ENCODE measurements at places on chromosomes 16 and 17.

DNA sequence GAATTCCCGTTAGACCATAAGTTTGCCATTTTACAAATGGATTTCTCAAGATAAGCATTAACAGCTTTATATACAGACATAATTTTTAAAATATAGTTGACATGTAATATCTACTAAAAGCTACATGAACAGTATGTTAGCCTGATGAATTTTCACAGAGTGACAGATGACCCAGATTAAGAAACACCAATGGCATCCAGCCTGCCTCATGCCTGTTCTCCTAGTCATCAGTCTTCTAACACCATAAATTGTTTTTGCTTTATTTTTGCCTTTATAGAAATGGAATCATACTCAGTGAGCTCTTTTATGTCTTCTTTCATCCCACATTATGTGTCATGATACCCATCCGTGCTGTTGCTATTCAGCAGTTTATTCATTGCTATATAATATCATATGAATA lies 80.0 kb downstream of the ATF7IP2 start:
- DNase-seq, result no peak

DNA sequence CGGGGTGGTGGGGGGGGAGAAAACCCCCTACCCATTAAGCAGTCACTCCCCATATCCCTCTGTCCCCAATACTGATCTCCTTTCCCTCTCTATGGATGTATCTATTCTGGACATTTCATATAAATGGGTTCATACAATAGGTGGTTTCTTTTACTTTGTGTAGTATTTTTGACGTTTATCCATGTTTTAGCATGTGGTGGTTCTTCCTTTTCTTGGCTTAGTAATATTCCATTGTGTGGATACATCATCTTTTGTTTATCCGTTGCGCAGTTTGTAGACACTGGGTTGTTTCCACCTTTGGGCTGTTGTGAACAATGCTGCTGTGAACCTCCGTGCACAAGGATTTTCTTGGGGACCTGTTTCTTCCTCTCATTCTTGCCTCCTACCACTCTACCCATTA lies 12.6 kb downstream of the LDHD start:
- DNase-seq, result no peak

GRCh38 chr16:1290063-1290501 lies 19.4 kb upstream of the UBE2I start:
- DNase-seq, result no peak

DNA sequence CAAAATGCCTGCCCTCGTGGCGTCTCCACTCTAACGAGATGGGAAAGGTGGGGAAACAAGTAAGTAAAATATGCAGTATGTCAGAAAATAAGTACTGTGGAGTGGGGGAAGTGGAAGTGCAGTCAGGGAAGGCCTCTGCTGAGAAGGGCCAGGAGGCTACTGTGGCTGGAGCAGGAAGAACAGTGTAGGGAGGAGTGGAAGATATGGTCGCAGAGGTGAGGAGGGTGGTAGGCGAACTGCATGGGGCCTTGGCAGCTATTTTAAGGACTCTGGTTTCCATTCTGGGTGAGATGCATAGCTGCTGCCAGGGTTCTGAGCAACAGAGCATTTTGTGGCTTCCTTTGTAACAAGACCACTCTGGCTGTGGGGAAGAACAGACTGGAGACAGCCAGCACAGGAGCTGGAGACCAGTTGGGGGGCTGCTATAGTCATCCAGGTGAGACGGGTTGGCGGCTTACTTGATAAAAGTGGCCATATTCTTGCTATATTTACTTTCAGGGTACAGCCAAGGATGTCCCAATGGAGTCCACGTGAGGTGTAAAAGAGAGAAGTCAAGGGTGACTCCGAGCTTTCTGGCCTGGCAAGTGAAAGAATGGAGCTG lies 42.6 kb downstream of the CYTH1 start:
- no peak for DNase-seq
